ENCODE measurements at places on chromosomes 3 and 15.

- DNase-seq = no peak
Observed at GRCh38 chr3:179526989-179527391, 35.7 kb upstream of the ACTL6A start.

- peak; percentile 30 for DNase-seq
Observed at GRCh38 chr3:129023909-129024308, 22.8 kb downstream of the EFCC1 start.

DNA sequence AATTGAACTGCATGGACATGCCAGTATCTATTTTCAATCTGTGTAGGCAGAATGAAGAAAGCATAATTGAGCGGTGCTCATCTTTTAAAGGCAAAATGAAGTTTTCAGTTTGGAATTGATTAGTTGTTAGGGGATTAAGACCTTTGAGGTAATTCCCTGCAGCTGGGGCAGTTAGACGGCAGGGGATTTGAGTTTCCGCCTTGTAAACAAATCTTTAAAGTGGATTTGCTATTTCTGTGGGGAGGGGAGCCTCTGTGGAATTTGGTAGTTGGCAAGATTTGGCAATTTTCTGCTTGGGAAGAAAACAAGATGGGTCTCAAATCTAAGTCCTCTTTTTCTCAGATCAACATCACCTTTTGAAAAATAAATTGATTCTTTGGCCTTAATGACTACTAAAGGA, 212.5 kb upstream of the CNTN6 start:
- DNase-seq = no peak

GRCh38 chr3:147582642-147583041, 173.5 kb downstream of the ZIC1 start:
- no peak for DNase-seq

DNA sequence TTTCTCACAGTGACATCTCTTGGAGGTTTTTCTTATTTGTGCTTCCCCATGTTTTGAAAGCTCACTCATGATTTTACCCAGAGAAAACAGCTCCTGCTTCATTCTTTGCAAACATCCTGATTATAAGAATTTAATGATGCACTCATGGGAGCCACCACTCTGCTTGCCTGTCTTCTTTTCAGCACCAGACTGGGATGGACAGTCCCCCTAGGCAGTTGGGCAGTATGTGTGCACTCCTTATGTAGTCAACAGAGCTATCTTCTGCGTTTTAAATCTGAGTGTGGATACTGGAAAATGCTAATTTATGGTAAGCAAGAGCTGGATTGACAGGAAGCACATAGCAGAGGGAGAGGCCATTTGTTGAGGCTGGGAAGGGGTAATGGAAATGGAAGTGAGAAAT, 276.1 kb downstream of the AGBL1 start:
- no peak for DNase-seq

DNA sequence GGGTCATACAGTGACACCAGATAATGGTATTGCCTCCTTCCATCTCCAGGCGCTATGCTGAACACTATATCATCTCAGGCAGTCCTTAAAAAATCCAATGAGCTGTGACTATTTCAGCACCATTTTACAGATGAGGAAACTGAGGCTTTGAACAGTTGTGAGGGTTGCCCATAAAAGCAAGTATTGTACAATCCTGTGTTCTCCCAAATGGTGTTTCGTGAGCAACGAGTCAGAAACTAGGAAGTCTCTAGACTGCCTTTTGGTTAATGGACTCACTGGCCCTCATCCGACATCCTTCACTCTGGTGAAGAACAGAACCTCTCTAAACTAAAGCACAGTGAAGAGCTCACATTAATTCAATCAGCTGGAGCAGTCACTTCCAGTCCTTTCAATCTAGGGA, 61.8 kb downstream of the ATP8B4 start:
- no peak for DNase-seq

DNA sequence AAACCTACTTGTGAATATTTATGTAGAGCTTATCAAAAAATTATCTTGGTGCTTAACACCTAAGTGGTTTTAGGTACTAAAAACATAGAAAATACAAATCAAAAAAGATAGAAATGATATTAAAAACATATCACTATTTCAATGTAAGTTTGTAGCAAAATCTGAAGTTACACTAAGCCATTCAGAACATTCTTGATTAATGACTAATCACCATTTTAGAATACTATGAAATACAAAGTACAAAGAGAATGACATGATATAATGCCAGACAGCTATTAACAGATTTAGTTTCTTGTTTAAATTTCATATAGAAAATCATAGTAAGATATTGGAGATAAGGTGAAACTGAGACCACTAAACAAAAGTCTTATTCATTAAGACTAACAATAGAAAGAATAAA, 169.7 kb upstream of the AGTR1 start:
- no peak for DNase-seq

DNA sequence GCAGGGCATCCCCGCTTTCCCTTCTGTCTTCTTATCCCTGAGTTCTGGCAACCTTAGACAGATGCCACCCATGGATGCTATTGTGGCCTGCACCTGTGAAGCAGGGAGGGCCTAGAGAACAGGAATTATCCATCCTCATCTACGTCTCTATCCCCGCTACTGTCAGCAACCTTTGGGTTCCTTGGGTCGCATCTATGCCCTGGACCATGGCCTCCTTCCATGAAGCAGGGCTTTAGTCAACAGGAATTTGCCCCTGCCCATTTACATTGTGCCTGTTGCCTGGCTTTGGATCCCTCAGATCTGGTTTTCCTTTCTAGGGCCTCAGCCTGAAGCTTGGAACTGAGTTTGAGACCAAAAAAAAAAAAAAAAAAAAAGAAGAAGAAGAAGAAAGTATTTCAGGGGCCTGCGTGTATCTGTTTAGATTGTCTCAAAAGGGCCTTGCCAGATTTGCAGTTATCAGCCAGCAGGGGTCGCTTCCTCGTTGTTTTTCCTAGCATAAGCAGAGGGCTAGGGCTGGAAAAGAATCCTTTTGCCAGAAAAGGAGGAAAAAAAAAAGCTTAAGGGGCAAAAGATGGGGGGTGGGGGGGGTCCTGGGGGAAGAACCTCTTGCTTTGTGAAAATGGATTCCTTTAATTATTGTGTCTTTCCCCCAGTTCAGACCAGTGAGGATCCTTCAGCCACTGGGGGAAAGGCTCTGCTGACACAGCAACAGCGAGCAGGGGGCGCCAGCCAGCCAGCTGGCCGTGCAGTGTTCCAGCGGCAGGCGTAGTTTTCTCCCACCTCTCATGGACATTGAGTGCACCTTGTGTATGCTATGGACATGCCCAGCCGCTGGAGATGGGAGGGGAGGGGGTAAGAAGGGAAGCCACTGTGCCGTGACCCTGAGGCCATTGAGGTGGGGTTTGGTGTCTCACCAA, 65.7 kb upstream of the ALDH1L1 start:
- DNase-seq = no peak

DNA sequence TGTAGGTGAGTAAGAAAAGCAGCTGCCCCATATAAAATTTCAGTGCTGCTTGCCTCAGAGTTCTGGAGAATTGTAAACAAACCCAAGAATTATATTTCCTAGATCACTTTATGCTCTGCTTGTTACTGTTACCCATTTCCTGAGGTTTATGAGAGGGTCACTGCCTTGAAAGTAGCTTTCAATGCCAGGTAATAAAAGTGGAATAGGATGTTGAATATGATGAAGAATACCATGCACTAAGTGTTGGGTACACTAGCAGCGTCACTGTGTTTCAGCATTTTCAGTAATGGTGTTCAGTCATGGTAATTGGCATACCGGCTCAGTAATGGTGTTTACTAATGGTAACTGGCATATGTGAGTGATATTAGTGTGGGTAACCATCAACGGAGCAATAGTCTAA, 449.8 kb upstream of the TPRG1 start:
- DNase-seq = no peak

GRCh38 chr15:70254311-70254869, 156.7 kb upstream of the TLE3 start:
- DNase-seq = no peak

- no peak for DNase-seq
Observed at GRCh38 chr3:44981220-44981619, 5.2 kb downstream of the EXOSC7 start.

DNA sequence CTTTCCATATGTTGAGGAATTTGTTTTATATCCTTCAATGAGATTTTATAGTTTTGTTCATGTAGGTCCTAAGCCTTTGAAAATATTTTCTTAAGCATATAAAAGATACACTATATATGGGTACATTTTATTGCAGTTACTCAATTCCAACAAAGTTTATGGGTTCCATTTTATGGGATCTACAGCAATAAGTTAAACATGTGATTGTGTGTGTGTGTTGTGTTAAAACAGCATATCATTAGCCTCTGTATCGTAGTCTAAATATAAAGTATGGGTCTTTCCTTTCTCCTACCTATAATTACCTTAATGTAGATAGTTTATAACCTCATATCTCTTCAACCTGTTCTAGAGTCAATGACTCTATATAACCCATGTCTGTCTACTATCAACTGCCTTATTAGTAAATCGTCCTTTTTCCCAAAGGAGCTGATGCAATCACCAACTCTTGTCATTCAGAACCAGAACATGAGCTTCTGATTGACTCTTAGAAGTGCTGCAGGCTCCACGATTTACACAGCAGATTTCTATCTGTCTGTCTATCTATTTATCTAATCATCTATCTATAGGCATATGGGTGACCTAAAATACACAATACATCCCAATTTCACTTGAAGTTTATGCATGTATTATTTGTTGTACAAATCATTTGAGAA, 512.6 kb upstream of the CBLB start:
- DNase-seq = no peak

DNA sequence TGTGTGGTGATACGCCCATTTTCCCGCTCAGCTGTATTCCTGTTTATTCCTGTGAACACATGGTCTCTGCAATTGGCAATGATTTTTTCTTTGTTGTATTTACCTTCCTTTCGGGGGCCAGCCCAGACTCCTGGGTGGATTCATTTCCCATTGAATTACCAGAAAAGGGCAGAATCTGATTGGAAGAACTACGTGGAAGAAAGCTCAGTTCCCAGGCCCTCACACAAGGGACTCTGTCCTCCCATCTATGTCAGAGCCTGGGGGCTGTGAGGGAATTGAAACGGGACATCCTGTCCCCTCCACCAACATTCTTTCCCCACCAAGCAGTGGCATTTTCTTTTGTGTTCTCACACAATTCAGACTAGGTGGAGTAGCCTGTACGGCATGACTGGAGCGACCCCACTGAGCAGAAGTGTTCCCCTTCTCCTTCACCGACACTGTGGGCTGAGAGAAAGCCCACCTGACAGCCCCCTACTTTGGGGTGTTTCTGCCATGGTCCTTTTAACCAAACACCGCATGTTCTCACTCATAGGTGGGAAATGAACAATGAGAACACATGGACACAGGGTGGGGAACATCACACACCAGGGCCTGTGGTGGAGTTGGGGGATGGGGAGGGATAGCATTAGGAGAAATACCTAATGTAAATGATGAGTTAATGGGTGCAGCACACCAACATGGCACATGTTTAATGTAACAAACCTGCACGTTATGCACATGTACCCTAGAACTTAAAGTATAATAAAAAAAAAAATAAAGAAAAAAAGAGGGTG, 32.1 kb upstream of the RFTN1 start:
- no peak for DNase-seq

DNA sequence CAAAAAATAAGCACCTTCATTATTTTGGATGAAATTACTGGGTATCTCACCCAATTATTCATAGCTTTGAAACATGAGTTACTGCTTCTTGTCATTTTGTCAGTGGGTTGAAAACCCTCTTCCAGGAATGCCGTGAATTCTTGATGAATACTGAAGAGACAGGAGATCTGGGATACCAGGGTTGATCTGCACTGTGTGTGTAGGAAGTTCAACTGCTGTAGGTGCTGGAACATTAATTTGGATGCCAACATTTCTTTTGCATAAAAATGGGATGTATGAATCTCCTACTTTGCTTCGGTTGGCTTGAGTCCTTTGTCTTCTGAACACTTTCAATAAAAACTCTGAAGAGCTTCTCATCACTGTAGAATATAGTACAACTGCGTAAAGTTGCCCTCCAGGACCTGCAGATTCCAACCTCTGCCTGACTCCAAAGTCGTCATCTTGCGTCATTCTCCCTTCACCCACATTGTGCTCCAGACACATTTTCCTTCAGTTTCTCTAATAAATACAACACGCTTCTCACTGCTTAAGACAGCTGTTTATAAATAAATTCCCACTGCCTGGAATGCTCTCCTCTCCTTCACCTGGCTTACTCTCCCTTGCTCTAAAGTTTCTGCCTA, 312.7 kb upstream of the TGFBR2 start:
- no peak for DNase-seq

GRCh38 chr3:193132964-193133363, 108.1 kb upstream of the PLAAT1 start:
- no peak for DNase-seq

DNA sequence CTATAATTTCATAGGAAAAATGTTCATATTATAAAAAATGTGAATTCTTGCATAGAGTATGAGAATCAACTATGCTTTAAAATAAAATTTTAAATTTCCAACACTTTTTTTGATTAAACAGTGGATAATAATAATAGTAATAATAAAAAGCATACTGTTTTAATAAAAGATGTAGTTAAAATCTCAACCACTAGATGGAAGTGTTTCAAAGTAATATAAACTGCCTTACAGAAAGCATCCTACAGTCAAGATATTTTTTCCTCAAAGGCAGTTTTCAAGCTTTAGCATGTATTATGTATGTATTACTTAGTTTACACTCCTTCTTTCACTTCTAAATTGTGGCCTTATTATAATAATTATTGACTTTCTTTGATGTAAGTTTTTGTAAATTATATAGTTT, 217.5 kb downstream of the CHL1 start:
- DNase-seq = no peak

DNA sequence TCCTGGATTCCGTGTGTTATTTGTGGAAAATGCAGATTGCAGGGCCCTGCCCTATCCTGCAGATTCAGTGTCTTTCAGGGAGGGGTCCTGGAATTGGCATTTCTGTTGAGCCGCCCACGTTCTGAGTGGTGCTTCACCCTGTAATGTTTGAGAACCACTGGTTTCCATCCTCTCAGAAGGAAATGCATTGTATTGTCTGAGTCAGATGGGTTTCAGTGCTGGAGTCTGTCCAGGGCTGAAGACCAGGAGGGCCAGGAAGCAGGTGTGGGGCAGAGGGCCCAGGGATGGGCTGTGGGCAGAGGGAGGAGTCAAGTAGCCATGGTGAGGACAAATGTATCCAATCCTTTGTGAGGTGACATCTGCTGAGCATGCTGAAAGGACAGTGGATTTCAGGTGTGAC, 123.8 kb downstream of the SV2B start:
- no peak for DNase-seq

DNA sequence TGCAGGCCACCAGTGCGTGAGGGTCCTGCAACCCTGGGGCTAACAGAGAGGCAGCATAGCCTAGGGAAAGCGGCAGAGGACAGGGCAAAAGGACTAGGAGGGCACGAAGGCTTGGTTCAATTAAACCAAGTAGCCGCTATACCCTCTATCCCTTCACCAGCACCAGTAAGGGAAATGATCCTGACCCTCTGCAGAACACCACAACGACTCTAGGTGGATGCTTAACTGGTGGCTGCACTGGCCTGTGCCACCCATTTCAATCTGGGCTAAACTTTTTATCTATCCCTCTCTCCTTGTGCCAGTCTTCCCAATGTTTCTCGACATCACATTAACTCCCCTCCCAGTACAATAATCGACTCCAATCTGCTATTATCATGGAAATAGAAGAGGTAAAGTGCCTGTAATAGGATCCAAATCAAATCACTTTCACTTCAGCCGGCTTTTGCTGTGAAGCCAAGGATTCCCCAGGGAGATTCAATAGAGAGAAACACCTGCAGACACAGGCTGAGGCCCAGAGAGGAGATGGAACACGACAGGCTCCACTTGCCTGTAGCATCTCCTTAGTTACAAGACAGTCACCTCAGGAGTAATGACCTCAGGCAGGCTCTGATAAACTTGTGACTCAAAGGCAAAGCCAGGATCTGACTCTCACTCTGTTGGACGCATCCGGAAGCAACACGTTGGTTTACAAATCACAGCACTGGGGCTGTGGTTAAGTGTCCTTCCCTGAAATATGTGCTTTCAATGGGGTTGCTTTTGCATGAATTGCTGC, 791.6 kb upstream of the ARRDC4 start:
- DNase-seq = peak; percentile 75

All from NCI-H1436 treated with DMSO at 0.1 percent for 48 hours (cell line).